Hindlimb muscle (tissue), 1 donor: ENCODE measurements at places on chromosomes 7 and 10. TPM values are rescaled to one million over a fixed set of nuclear protein-coding genes. Genes with fewer than 3 reads are reported as not detected.
A peak's percentile ranks its signal among the peaks of the same experiment; 100 is the strongest.

GRCh38 chr10:128664729-128665128 lies 538.5 kb upstream of the MKI67 start:
- DNase-seq, result no peak

DNA sequence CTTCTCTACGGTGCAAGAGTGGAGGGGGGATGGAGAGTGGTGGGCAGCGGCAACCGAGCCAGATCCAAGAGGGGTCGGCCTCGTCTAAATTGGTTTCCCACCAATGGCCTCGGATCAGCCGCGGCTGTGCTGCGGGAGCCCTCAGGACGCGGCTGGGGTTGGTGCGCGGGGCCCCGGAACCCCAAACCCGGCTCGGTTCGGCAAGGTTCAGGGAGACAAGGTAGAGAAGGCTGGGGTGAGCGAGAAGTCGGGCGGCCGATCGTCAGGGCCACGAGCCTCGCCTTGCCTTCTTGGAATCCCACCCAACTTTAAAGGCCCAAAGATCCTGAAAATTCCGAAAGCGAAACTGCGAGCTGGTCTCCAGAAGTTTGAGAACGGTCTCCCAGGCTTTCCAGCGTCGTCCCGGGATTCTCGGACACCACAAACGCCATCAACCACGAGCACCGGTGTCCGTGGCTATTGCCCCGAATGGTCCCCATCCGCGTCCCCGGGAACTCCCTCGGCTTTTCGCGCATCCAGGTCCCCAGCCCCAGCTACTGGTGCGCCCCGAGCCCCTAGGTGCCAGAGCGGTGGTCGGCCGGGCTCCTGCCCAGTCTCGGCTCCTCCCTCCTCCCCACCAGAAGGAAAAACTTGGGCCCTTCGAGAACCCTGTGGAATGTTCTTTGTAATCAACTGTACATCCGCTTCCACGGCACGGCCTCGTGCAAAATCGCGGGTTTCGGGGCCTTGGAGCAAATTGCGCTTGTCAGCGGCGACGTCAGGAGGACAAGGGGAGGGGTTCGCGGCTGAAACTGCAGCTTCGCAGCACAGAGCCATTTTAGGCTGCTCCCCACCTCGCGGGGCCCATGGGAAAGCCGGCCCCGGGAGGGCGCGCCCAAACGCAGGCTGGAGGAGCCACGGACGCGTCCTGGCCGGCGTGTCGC lies 3.2 kb downstream of the SFMBT2 start:
- DNase-seq, result peak; percentile 75

DNA sequence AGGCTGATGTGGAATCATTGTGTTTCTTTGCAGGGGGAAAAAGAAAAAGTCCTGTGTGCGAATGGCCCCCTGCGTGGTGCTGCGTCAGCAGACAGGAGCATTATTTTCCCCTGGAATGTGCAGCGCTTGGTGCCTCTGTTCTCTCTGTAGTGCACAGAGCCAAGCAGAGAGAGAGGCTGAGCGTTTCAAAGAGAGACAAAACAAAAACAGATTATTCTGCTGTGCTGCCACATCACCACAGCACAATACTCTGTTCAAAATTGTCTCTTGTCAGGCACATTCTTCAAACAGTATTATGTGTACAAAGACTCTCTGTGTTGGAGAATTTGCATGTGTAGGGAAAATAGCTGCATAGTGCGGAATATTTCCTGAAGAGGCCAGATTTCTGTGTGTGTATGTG lies 609.0 kb downstream of the SDK1 start:
- DNase-seq, result no peak

DNA sequence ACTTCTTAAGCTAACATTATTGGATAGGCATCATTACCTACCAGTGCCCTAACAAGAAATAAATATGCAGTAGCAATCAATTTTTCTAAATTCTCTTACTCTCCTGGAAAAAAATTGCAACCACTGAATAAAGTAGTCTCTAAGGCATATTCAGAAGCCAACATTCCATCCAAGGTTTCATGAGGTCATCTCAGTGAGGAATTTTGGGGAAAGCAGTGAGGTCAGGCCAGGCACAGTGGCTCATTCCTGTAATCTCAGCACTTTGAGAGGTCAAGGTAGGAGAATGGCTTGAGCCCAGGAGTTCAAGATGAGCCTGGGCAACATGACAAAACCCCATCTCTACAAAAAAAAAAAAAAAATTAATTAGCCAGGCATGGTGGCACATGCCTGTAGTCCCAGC lies 75.9 kb upstream of the GHITM start:
- no peak for DNase-seq

- DNase-seq, result no peak
These were observed 219.9 kb downstream of the DKK1 start for GRCh38 chr10:52533986-52534385.

GRCh38 chr10:132248455-132249225 lies 59.1 kb downstream of the STK32C start:
- DNase-seq, result no peak

- no peak for DNase-seq
These were observed 56.2 kb downstream of the PLCE1 start for GRCh38 chr10:94049911-94050310.

- DNase-seq, result no peak
These were observed 7.5 kb upstream of the CALD1 start for GRCh38 chr7:134771889-134772288.

DNA sequence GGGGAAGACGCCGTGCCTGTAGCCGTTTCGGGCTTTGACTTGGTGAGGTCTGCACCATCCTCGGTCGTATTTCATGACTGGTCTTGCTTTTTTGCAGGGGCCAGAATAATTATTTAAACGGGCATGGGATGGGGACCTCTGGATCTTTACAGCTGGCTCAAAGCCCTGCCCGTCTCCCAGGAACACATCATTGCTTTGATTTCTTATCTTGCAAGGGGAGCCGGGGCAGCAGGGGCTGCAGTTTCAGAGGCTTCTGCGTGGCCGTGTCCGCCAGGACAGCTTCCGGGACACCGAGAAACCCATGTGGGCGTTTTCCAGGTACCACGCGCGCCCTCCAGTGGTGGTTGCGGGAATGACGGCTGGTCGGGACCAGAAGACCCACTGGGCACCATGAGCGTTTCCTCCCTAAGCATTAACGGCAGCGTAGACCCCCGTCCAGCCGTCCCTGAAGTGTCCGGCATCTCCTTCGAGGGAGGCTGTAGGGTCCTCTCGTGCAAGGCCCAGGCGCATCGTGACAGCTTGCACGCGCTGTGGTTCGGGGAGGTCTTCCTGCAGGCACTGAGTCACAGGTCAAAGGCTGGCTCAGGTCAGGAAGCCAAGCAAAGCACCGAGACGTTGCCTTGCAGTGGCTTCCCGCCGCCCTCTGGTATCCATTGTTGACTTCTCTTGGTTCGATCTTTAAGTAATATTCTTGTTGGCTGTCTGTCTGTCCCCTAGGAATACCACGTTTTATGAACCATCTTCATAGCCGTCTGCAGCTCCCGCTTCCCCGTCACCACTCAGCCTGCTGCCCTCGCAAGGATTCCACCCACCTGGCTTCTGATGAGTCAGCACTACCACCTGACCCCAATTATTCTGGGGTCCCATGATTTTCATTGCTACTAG lies 16.2 kb upstream of the ZFAND2A start:
- peak; percentile 71 for DNase-seq

GRCh38 chr7:556291-556826 lies 36.7 kb upstream of the PDGFA start:
- no peak for DNase-seq

DNA sequence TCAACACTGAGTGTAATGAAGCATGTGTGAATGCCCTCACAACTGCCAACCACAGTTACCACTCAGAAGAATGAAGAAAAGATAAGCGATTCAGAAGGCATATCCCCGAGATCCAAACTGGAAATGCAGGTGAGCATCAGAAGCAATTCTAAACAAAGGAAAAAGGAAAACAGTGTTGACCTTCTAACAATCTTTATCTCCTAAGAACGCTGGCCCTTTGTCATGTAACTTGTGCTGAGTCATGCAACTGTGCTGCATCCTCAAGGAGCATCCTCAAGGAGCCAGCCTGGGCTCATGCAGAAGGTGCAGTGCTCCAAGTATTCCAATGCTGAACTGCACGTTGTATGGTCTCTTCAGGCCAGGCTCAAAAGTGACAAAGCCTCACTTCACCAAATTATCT lies 30.6 kb downstream of the SEC61G start:
- DNase-seq, result no peak

GRCh38 chr10:98457721-98458120 lies 11.0 kb upstream of the HPS1 start:
- no peak for DNase-seq

DNA sequence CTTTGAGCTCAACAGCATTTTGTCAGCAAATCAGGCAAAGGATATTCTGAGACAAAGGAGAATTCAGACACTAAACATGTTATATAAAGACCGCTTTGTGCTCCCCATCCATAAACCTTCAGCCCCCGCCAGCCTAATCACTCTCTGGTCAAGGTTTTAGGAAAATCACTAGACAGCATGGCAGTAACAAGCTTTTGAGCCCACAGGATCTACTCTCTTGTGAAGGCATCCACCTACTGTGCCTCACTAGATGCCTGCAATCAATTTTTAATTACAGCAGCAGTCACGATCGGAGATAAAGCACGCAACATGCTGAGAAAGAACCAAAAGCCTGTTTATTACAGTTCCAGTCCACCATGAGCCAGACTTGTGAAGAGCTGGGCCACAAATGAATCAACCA lies 19.1 kb downstream of the PDE1C start:
- DNase-seq, result no peak

- no peak for DNase-seq
These were observed 39.0 kb upstream of the AOAH start for GRCh38 chr7:36763132-36763816.

GRCh38 chr10:60299961-60300883 lies 89.5 kb downstream of the ANK3 start:
- peak; percentile 15 for DNase-seq

- no peak for DNase-seq
These were observed 76.2 kb downstream of the KLF6 start for GRCh38 chr10:3708852-3709251.

- no peak for DNase-seq
These were observed 63.3 kb upstream of the CHST15 start for GRCh38 chr10:124156524-124157260.

GRCh38 chr10:100020142-100020885 lies 10.6 kb upstream of the DNMBP start:
- DNase-seq, result no peak

GRCh38 chr7:123327661-123328060 lies 127.9 kb upstream of the SLC13A1 start:
- DNase-seq, result no peak

DNA sequence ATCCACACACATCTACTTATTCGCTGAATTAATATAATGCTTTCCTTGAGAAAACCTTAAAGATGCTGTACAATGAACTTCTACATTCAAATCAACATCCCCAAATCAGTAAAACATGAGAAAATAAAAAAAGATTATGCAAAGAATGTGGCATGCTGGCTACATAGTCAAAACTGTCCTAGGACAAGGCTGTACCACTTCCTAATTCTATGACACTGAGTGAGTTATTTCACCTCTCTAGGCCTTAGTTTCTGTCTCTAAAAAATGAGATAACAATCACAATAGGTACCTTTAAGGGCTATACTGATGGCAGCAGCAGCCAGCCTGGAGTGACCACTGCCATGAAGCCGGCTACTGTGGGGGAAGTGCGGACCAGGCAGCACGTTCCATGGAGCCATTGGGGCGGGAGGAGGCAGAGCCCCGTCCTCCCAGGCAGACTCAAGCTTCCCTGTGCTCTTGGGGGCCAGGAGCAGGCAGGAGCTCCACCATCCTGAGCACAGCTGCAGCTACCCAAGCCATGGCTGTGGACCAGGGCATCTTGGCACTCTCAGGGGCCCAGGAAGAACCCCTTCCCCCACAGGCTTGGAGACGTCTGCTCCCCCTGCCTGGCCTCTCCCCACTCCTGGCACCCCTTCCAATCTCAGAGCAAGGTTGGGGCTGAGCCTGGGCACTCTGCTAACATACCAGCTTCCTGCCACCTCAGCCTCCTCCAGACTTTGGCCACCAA lies 110.2 kb downstream of the ELAPOR2 start:
- no peak for DNase-seq

DNA sequence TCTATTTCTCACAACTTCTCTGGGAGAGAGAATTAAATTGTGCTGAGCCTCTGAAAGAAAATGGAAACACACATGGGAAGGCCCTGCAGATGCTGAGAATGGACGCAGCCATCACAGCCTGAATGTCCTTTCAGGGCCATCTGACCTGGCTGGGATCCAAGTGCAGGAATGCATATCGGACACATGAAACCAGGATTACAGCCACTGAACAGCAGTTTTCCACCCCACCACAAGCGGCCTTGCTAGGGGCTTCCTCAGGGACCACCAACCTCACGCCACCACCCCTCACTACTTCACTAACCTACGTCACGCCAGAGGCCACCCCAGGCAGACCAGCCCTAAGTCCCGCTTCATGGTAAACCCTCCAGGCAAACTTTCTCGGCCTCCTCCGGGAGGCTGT lies 103.3 kb downstream of the DIP2C start:
- no peak for DNase-seq

- DNase-seq, result no peak
These were observed 18.5 kb downstream of the SEPHS1 start for GRCh38 chr10:13329565-13329964.

DNA sequence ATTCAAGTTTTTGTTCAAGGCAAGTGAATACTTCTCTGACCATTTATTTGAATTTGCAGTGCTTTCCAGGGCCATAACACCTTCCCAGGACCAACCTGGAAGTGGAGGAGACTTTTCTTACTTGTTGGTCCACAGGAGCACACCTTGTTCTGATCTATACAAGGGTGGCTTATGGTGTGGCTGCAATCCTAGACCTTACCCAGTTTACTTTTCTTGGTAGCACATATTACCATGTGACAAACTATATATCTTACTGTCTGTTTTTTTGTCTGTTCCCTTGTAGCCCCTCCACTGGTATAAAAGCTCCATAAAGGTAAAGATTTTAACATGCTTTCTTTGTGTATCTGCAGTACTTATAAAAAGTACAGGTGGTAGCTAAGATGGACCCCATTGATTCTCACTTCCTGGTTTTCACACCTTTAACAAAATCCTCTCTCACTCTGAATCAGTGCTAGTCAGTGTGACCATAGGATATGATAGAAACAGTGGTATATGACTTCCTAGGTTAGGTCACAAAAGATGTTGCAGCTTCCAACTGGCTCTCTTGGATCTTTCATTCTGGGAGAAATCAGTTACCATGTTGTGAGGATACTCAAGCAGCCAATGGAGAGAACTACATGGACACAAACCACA lies 5.6 kb upstream of the ASB4 start:
- no peak for DNase-seq

DNA sequence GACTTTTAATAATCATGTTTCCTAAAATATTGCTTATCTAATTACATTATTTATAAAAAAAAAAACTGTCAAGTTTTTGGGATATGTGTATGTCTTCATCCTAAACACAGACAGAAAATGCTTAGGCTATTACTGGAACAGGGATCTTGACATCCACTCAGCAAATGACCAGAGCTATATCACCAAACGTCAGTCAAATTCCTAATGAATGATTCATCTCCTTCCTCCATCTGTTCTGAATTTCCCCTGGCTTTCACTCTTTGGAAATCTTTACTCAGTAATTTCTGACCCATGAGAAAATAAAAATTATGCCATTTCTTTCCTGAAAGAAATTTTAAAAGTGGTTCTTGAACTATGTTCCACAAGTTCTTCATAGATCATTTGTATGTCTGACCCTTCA lies 552.4 kb upstream of the KCND2 start:
- peak; percentile 11 for DNase-seq

The TMEM139 gene
- 0.98 TPM for polyA plus RNA-seq

The ZNF804B gene
- polyA plus RNA-seq, result not detected

The PON1 gene
- polyA plus RNA-seq, result 0.46 TPM

The PAX4 gene
- not detected for polyA plus RNA-seq

The PPP1R17 gene
- not detected for polyA plus RNA-seq

The PNPLA8 gene
- 22.3 TPM for polyA plus RNA-seq

The GPR15LG gene
- polyA plus RNA-seq, result not detected

The CALML3 gene
- 0.45 TPM for polyA plus RNA-seq

The FMC1 gene
- polyA plus RNA-seq, result 21.0 TPM

The VOPP1 gene
- polyA plus RNA-seq, result 25.8 TPM

The CARD11 gene
- 0.48 TPM for polyA plus RNA-seq

The PDE6C gene
- polyA plus RNA-seq, result 0.75 TPM
